NCI-H1694 treated with DMSO at 0.1 percent for 48 hours (cell line): ENCODE measurements at places on chromosomes 12 and 14.

DNA sequence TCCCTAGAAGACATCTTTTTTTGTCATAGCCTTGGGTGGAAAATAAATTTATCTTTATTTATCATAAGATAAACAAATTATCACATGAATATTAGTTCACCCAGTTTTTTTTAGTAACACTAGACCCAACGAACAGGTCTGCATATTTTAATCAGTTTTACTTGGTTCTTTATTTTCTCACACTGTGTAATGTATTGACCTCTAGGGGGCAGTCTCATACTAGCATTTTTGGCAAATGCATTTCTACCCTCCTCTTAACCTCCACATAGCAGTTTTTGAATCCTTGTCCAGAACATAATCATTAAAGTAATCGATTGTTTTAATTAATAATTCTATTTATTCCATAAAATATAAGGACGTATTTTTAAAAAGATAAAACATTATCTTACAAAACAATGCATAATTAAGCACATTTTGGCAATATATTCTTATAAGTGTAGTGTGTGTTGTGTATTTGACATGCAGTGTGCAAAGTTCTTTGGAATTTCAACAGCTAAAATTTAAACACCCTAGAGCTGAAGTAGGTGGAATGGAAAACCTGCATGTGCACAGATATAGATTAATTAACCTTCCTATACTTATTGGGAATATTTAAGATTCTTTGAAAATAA, 31.6 kb upstream of the PTPRQ start:
- peak; percentile 53 for DNase-seq

GRCh38 chr14:31879661-31880348, 197.3 kb upstream of the ARHGAP5 start:
- DNase-seq = no peak

DNA sequence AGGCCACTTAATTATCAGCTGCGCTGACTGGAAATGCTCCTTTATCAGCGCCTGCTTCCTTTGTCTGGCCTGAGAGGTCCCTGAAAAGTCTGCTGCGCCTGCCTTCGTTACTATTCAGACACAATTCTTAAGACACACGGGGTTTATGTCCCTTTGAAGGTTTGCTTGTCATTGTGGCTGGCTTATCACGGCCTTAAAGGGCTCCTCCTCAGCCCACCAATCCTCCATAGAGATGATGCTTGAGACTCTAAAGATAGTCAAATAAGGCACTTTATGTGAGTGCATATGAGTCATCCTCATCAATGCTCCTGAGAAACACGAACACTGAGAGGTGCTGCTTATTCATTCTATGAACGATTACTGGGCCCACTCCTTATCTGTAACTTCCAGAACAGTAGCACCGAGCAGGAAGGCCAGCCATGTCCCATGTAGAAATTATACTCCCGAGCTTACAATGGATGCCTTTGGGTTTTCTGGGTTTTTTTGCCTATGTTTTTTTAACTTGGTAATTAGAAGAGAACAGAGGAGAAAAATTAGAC, 1268.2 kb upstream of the TMEM132C start:
- no peak for DNase-seq

GRCh38 chr12:72774023-72774422, 501.9 kb downstream of the TRHDE start:
- DNase-seq = no peak

- DNase-seq = no peak
These were observed 13.2 kb downstream of the KERA start for GRCh38 chr12:91044586-91044985.

DNA sequence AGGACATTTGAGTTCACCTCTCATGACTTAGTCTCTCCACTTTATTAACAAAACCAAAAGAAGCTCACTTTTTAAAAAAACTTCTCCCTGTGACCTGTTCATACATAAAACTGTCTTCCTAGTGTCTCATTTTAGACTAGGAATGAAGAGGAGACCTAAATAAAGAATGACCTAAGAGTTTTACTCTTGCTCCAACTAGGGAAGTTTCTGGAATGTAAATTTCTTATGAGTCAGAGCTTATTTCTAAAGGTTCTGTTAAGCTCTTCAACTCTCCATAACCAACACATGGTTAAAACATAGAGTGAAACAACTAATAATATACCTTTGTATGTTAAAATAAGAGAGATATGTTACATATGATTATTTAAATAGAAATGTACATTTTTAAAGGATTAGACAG, 369.8 kb downstream of the EMP1 start:
- DNase-seq = no peak

DNA sequence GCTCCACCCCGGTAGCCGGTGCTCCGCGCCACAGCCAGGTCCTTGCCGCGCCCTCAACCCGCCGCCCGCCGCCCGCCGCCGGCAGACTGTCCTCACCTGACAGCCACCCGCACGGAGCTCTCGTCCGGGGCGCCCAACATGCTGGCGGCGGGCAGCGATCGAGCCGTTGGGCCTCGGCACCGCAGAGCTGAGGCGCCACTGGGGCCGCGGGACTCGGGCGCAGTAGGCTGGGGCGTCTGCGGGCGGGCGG, 164 bp downstream of the KIF21A start:
- no peak for DNase-seq

DNA sequence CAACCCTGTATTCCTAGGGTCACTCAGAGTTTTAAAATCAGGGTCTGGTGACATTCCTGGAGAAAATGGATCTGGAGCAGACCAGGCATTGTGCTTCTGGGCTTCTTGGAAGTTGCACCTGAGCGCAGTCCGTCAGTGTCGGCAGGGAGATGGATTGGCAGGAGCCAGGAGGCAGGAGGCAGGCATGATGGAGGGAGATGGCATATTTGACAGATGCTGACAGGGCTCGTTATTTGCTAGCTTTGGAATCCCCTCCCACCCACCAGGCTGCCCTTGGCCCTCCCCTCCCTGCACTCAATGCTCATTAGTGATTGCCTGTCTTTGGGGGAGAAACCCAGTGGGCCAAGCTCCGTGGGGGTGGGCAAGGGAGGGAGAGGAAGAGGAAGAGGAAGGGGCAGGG, 4.7 kb downstream of the CISTR start:
- DNase-seq = peak; percentile 70

- DNase-seq = no peak
These were observed 14.4 kb downstream of the RASSF9 start for GRCh38 chr12:85821759-85822158.

DNA sequence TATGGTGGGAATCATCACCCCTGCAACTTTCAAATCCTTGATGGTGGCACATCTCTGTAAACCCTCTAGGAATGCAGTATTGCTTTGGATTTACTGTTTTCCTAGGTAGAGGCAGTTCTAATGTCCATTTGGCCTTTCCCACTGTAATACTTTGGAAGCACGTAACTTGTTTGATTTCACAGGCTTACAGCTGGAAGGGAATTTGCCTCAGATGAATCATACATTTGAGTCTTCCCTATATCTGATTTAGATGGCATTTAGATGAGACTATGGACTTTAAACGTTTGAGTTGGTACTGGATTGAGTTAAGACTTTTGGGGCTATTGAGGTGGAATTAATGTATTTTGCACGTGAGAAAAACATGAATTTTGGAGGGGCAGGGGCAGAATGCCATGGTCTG, 35.9 kb downstream of the DAAM1 start:
- DNase-seq = no peak

GRCh38 chr12:26539131-26539530, 293.9 kb downstream of the ITPR2 start:
- DNase-seq = no peak

DNA sequence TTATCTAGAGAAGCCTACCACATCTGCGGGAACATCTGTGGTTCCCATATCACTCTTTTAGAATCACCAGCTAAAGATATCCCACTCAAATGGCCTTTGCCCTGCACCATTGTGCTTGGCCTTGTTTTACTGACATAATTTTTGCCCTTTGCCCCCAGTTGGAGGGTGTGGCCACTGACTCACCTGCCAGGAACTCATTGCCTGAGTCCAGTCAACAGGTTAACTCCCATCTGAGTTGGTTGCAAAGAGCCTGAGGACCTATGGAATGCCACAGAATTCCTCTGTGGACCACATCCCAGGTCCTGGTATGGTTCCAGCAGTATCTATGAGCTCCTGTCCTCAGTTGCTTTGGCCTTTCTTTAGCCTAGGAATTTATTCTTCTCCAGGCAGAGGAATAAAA, 55.7 kb upstream of the PTGR2 start:
- DNase-seq = no peak

DNA sequence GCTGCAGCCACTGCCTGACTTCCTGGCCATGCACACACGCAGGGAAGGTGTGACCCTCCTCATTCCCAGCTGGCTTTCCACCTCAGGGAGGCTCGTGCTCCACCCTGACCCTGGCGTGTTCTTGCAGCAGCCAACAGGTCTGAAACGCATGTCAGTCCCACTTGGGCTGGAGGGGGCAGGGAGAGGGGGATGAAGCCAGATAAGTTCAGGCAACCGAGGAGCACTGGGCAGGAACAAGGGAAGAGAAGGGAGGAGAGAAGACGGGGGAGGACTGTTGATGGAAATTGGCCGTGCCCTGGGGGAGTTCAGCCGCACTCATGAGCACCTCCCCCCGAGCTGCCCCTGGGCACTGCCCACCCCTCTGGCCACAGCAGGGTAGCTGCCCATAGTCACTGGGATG, 182.4 kb upstream of the PRMT8 start:
- no peak for DNase-seq

- DNase-seq = no peak
These were observed 13.7 kb upstream of the WSCD2 start for GRCh38 chr12:108115123-108116121.

DNA sequence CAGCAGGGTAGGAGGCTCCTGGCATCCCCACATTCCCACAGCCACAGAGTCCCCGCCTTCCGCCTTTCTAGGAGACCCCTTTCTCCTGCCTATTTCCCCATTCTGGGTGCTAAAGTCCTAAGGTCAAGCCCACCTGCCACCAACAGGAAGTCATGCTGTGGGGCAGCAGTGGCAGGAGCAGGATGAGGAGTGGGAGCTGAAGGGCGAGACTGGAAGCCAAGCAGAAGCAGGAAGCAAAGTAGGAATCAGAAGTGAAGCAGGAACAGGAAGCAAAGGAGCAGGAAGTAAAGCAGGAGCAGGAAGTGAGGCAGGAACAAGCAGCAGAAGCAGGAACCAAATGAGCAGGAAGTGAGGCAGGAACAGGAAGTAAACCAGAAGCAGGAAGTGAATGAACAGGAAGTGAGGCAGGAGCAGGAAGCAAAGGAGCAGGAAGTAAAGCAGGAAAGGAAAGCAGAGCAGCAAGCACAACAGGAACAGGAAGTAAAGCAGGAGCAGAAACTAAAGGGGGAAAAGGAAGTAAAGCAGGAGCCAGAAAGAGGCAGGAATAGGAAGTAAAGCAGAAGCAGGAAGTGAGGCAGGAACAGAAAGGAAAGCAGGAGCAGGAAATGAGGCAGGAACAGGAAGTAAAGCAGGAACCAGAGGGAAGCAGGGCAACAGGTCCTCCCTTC, 38.3 kb upstream of the RIMBP2 start:
- no peak for DNase-seq

DNA sequence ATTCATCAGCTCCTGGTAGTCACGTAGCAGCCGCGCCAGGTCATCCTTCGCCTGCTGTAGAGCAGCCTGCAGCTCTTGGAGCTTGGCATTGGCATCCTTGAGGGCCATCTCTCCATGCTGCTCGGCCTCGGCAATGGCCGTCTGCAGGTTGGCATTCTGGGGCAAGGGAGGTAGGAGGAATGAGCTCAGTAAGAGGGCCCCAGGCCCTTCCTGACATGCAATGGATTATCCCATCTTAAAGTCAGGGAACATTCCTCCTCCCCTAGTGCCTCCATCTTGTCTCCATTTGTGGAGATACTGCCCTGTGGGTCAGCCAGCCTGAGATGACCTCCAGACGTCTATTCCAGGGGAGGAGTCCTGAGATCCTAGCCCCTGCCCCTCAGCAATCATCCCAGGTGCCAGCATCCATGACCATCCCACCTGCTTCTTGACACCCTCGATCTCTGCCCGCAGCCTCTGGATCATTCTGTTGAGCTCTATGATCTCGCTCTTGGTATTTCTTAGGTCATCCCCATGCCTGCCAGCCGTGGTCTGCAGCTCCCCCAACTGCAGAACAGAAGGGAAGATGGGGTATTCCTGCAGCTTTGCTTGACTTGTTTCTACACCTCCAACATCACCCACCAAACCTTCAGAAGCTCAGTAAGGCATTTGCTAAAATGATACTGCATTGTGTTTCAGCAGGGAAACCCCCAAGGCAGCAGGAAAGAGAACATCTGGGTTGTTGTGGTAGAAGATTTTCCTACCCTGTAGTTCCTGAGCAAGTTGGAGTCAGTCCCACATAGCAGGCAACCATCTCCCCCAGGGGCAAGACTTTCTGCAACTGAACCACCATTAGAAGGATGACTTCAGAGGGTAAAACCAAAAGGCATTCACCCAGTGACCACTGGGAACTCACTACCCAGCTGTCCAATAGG, 4.4 kb downstream of the KRT3 start:
- DNase-seq = no peak

DNA sequence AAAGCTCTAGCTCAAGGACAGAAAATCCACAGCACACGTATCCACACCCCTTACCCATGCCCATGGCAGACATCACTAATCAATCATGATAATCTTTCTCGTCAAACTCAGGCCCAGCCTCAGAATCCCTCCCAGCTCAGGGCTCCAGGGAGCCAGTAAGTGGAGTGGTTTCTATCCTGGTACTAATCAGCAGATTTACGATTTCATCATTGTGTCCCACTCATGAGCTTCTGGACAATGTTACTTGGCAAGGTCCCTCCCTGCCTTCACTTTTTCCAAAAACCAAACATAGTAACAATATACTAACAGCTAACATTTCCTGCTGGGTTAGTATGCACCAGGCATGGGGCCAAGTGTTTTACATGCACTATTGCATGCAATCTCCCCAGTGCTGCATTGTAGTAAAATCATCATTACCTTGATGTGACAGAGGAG, 45.8 kb upstream of the NCOR2 start:
- DNase-seq = peak; percentile 32

- DNase-seq = no peak
These were observed 11.6 kb upstream of the HECTD1 start for GRCh38 chr14:31219169-31219568.

DNA sequence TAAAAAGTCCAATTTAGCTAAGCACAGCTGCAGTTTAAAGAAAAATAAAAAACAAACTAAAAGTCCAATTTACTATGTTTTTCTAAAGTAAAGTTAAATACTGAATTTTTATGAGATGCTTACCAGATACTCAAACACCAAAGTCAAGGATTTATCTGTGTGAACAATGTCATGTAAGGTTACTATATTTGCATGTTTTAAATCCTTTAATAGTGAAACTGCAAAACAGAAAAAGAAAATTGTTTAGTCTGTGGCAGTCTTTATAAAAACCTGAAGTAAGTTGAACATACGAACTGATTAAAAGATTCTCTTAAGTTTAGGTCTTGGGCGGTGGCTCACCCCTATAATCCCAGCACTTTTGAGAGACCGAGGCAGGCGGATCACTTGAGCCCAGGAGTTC, 102.7 kb downstream of the CDK17 start:
- no peak for DNase-seq

DNA sequence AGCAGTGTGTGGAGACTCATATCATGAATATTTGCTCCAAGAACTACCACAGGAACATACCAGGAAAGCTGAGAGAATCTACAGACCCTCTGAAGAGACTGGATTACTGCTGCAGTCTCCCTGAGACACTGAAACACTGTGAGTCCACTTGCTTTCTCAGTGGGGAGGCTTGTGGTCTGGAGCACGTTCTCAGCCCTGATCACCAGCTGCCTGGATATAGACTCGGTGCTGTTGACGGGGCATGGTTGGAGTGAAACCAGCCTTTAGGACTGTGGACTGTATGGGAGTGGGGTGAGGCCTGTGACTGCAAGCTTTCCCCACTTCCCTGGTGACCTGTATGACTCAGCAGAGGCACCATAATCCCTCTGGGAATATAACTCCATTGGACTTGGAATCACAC, 525.8 kb upstream of the FBXO33 start:
- no peak for DNase-seq

GRCh38 chr12:81758421-81759189, 545 bp downstream of the PPFIA2 start:
- DNase-seq = peak; percentile 55

GRCh38 chr14:89249065-89249695, 167.9 kb downstream of the FOXN3 start:
- DNase-seq = no peak
